NCI-H345 (cell line): ENCODE measurements at places on chromosomes 3 and 15.

DNA sequence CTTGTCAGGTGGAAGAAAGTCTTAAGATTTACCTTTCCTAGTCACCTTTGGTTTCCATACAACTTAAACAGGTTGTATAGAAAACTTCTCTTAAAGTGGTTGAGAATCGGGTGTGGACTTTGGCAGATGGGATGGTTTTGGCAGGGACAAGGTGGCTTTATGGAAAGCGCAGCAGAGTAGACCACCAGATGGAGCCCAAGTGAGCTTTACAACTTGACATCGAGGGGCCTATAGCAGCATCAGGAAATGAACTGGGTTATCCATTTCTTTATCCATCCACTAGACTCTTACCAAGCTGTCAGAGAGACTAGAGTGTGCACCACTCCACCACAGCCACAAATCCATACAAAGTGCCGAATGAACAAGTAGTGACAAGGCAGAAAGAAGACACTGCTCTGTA lies 85.3 kb upstream of the MBNL1 start:
- peak; percentile 11 for DNase-seq

DNA sequence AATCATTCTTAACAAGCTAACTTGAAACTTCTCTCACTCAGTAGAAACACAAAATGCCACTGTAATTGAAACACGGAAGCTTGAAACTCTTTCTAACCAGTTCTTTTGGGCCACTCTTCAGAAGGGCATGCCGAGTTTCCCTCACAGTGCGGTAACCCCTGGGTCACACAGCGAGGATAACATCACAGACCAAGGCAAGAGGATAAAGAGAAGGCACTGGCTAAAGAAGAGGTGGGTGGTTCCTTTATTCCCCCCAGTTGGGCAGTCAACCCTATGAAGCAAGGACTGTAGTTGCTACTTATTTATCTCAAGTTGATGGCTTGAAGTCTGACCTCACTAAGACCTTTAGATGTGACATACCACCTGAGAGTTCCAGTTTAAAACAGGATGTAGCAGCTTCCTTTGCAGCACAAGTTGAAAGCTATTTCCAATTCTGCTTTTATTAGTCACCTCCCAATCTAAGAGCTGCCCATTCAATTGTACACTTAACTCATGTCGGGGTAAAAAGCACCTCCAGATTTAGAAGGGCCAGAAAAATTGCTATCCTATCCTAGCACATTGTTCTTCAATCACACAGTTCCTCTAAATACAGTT lies 272.4 kb downstream of the TIGIT start:
- no peak for DNase-seq

DNA sequence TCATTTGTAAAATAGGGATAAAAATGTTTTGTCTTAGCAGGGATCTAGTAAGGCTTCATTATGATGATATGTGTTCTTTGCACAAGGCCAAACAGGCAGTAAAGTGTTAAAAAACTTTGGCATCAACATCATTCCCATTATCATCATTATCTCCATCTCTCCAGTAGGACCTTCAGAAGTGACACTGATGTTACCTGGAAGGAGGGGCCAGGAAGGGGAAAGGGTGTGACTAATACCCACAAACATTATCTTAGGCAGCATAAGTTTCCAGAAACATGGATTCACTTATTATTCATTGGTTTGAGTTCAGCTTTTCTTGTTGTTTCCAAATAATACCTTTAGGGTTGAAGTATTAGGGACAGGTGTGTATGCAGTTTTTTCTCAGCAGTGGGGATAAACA lies 399.6 kb downstream of the PTPRG start:
- no peak for DNase-seq

DNA sequence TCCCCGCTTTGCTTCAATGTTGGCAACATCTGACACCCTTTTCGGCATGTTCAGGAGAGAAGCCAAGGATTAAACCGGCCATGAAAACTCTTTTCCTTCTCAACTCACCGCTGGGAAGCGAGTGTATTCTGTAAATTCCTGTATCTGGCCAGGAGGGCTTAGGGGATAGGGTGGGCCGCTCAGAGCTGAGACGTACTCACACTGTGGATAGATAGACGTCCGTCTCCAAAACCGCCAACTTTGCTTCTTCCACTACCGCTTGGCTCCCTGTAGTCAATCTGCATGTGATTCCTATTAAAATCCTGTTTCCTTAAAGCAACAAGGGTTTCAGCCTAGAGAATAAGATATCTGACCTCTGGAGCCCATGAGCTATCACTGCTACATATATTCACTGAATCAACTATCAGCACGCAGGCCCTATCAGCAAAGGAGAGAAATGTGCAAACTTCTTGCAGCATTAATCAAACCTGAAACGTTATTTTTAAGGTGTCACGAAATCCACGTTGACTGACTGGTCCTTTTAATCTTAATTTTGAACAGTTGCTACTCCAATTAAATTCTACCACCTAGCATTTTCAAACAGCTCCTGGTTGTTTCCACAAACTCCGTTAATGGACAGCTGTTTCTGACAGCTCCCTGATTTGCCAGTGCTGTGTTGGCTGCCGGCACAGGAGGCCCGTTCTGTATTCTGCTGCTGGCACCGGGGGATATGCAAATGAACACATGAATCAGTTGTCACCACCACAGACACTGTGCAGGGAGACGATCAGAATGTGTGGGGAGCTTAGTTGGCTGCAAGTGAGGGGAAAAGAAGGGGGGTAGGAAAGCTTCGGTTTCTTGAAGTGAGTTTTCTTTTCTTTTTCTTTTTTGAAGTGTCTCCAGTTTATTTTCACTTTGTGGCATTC lies 438.9 kb upstream of the ARRDC4 start:
- DNase-seq = no peak

DNA sequence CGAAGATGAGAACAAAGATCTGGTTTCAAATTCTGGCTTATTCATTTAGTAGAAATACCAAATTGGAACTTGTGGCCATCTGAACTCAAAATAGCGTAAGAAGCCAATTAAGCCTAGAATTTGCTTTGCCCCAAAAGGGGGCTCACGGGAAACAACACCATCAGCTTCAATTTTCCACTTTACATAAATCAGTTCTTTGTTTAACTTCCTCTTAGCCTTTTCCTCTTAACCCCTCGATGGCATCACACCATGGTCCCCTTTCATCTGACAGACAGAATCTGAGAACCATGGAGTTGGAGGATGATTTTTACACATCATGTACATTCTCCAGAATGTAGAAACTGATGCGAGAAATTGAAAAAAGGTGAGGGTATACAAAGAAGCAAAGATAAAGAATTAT lies 207.0 kb downstream of the FOXP1 start:
- DNase-seq = no peak

- no peak for DNase-seq
These were observed 349.4 kb upstream of the DCBLD2 start for GRCh38 chr3:99250821-99251355.

- no peak for DNase-seq
These were observed 6.8 kb downstream of the PIK3R4 start for GRCh38 chr3:130739848-130740247.
